ENCODE measurements at places on chromosomes 4 and X. TPM values are rescaled to one million over a fixed set of nuclear protein-coding genes. Genes with fewer than 3 reads are reported as not detected.

Gene MGAT4D
- total RNA-seq = not detected

Gene UGT2B15
- not detected for total RNA-seq

Gene CSAG1
- total RNA-seq = not detected

Gene DCAF8L2
- total RNA-seq = not detected

Gene TLL1
- 23.9 TPM for total RNA-seq

Gene CLIC2
- total RNA-seq = 4.8 TPM

Gene ATP2B3
- 3.7 TPM for total RNA-seq

Gene SULT1E1
- total RNA-seq = 35.0 TPM

Gene UGT8
- 2.1 TPM for total RNA-seq

Gene FAM184B
- 20.3 TPM for total RNA-seq

Gene DIAPH2
- 29.9 TPM for total RNA-seq

Gene GDPD2
- 7.5 TPM for total RNA-seq

Gene CXCL5
- total RNA-seq = 0.44 TPM

Gene TMEM175
- 22.4 TPM for total RNA-seq

Gene EDA
- 9.0 TPM for total RNA-seq

Gene PDCL2
- total RNA-seq = not detected

Gene SYNPO2
- total RNA-seq = 66.4 TPM

Gene MTNR1A
- total RNA-seq = 1.6 TPM

Gene PDLIM3
- total RNA-seq = 128 TPM

Gene ARHGAP24
- 52.7 TPM for total RNA-seq

Gene RXFP1
- total RNA-seq = 0.71 TPM

Gene POF1B
- 2.1 TPM for total RNA-seq

Gene S100P
- 0.27 TPM for total RNA-seq

Gene HTR2C
- 0.49 TPM for total RNA-seq

Gene DCLK2
- 48.7 TPM for total RNA-seq

Gene SH3RF1
- 18.5 TPM for total RNA-seq

Gene AFF2
- 63.7 TPM for total RNA-seq

Gene F11
- total RNA-seq = 0.44 TPM

Gene MAGEA12
- not detected for total RNA-seq

Gene BBS7
- total RNA-seq = 51.6 TPM

Gene TCEANC
- total RNA-seq = 10.4 TPM

Gene ENPEP
- total RNA-seq = 19.0 TPM

Gene SCD5
- 124 TPM for total RNA-seq

Gene BST1
- 4.9 TPM for total RNA-seq

Gene ASB9
- total RNA-seq = 5.3 TPM

Gene GUCY1B1
- total RNA-seq = 33.1 TPM

Gene VEGFC
- 10.6 TPM for total RNA-seq

Gene SPOCK3
- 22.1 TPM for total RNA-seq

Gene L1CAM
- total RNA-seq = 57.3 TPM
